ENCODE measurements at places on chromosomes 13 and 19.

- DNase-seq = no peak
Observed at GRCh38 chr19:648904-649801, 9.5 kb downstream of the FGF22 start.

DNA sequence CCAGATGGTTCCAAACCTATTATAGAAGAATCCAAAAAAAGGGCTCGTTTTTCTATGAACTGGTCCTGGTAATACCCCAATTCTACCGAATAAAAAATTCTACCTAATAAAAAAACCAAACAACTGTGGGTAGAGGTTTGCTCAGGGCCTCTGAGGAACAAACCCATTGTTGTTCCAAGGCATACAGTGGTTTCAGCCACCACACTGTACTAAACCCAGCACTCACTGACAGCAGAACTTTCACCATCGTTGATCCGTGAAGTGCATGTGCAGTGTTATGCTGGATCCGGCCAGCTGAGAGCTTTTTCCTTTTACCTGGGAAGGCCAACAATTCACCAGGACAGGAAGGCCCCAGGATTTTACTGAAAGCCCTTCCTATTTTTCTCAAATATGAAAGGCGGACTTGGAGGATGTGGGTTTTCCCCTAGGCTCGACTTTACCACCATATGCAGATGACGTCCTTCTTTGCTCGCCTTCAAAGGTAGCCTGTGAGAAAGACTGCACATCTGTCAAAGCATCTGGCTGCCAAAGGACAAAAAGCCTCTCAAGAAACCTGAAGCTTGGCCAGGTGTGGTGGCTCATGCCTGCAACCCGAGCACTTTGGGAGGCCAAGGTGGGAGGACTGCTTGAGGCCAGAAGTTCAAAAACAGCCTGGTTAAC is 7.2 kb upstream of the PABPC3 start:
- no peak for DNase-seq

DNA sequence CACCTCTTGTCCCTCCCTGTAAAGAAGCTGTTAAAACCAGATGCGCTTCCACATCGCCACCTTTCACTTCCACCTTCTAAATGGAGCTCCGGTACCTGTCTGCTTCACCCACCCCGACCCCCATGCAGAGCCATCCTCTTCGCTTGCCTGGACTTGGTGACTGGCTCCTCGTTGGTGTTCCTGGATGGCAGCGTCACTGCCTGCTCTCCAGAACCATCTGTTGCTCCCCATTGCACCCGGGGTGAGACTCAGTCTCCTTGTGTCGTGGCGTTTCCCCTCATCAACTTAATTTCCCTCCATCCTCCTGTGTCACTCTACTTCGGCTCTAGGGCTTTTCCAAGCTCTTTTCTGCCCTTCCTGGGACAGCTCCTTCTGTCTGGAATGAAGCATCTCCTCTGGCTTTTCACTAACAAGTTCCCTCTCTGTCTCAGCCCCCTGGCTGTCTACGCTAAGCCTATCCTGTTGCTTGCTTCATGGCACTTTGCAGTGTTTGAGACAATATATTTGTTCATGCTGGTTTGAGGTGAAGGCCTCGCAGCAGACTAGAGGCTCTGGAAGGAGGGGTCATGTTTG is 10.3 kb downstream of the CEBPG start:
- no peak for DNase-seq

GRCh38 chr19:14718522-14719116 is 28.8 kb downstream of the ZNF333 start:
- no peak for DNase-seq

GRCh38 chr13:65595916-65596315 is 1634.2 kb downstream of the PCDH9 start:
- no peak for DNase-seq

GRCh38 chr13:102400675-102401145 is 1.1 kb downstream of the FGF14 start:
- DNase-seq = no peak

GRCh38 chr13:46687810-46688209 is 109.2 kb downstream of the ESD start:
- DNase-seq = no peak

DNA sequence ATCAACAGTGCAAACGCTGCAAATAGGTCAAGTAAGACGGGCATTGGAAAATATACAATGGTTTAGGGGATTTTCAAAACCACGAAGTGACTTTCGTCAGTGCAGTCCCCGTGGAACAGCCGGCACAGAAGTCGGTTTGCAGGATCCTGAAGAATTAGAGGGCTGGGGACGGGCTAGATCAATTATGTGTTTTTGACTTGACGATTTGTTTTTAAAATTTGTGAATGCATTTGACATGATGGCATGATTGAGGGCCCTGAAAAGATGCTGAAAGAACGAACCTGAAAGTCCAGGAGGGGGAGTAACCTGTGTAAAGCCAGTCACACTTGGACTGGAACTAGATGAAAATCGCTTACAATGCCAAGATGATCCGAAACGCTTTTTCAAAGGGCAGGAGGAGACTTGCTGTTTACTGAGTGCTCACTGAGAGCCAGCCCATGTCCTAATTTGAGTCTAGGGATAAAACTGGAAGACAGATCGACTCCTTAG is 8.9 kb upstream of the DGKH start:
- no peak for DNase-seq

- no peak for DNase-seq
Observed at GRCh38 chr13:114059428-114059827, 73.0 kb downstream of the RASA3 start.

DNA sequence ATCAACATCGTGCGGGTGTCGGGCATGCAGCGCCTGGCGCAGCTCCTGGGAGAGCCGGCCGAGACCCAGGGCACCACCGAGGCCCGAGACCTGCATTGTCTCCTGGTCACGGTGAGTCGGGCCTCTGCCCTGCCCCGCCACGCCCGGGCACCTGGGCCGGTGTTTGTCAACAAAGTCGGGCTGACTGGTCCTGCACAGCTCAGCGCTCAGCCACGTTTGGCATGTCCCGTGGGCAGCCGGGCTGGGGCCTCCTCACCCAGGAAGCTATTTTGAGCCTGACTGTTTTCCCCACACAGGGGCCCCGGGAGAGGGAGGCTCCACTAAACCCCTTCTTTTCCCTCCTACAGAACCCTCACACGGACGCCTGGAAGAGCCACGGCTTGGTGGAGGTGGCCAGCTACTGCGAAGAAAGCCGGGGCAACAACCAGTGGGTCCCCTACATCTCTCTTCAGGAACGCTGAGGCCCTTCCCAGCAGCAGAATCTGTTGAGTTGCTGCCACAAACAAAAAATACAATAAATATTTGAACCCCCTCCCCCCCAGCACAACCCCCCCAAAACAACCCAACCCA is 1.3 kb downstream of the GADD45B start:
- peak; percentile 20 for DNase-seq

DNA sequence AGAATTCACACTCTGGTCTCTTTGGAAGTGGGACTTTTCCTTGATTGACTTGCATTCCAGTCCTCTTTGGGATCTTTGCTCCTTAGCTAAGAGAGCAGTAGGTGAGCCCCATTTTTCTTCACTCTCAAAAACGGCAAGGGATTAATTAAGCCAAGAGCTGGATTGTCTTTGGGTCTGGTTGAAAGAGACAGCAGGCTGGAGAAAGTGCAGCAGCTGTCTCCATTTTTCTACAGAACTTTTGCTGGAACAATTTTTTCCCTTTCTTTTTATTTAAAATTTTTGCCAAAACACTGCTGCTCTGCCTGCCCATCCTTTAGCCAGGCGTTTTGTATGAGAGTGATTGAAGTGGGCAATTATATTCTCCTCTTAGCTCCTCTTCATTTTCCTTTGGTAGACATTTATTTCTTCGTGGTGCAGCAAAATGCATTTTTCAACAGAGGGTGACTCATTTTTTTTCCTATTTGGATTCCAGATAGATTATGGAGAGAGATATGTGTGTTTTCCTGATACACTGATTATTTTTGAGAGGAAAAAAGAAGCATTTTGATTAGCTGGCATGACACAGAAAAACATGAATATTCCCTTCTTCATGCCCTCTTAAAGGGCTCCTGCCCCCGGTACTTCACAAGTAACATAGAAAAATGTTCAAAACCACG is 371.2 kb upstream of the NBEA start:
- DNase-seq = no peak

GRCh38 chr13:27622102-27622820 is 569 bp downstream of the POLR1D start:
- DNase-seq = no peak

GRCh38 chr19:47729799-47730520 is 15.4 kb upstream of the NOP53 start:
- DNase-seq = no peak

GRCh38 chr19:1997353-1998233 is 17.9 kb downstream of the BTBD2 start:
- no peak for DNase-seq

DNA sequence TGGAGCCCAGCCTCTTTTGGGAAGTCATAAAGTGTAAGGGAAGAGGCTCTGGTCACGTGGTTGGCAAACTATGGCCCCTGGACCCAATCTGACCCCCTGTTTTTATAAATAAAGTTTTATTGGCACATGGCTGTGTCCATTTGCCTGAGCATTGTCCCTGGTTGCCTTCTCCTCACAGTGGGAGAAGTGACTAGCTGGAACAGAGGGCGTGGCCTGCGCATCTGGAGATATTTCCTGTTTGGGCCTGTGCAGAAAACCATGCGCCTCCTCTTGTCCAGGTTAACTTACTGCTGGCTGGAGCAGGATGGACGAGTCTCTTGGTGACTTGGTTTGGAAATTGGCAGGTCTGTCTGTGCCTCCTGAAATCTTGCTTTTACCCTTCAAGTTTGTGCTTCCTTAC is 48.3 kb downstream of the KDM4B start:
- no peak for DNase-seq

DNA sequence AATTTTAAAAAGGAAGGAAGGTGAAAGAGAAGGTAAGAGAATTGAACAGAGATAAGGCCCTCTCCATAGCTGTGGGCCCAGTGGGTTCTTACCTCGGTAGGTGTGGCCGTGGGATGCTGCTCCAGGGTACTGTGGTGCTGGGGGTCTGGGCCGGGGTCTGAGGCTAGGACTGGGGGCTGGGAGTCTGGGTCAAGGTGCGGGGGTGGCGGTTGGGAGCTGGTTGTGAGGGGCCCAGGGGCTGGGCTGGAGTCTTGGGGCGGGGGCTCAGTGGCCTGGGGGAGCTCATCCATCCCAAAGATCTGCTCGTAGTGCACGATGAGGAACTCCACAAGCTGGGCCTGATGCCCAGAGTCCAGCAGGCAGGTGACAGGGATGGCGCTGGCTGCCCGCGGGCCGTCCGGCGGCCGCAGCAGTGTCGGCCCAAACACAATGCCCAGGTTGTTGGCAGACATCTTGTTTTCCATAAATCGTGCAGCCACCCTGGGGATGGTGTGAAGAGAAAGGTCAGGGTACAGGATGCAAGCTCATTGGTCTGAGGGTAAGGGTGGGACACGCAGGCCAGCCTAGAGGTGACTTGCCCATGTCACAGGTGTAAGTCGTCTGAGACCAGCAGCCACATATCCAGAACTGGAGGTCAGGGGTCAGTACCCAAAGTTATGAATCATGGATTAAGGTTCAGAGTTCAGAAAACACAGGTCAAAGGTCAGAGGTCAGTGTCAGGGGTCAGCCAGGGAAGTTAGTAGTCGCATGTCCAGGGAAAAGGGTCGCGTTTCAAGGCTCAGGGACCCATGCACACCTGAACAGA is 5.9 kb upstream of the LPAR2 start:
- DNase-seq = no peak

All from CD4-positive, alpha-beta T cell treated with Interleukin-6 at 100 ng/mL for 8 hours (primary cell).